Left forelimb (tissue), 1 donor: ENCODE measurements at places on chromosomes 2 and 18.

DNA sequence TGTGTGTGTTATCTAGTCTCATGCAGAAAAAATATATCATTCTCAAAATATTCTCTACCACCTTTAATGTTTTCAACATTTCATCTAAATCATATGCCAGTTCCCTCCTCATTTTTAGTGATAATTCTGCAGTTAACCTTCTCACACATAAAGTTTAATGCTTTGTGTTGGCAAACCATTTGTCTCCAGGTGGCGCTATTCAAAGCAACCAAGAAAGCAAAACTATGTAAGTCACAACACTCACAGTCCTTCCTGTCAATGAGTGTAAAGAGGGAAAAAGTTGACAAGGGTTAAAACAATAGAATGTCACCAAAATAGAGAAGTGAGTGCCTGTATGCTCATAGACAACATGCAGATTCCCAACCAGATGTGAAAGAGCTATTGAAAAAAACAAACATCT is 961.6 kb upstream of the LRRTM1 start:
- no peak for DNase-seq

- no peak for DNase-seq
Measured at GRCh38 chr2:54240515-54241469, 15.2 kb downstream of the TSPYL6 start.

DNA sequence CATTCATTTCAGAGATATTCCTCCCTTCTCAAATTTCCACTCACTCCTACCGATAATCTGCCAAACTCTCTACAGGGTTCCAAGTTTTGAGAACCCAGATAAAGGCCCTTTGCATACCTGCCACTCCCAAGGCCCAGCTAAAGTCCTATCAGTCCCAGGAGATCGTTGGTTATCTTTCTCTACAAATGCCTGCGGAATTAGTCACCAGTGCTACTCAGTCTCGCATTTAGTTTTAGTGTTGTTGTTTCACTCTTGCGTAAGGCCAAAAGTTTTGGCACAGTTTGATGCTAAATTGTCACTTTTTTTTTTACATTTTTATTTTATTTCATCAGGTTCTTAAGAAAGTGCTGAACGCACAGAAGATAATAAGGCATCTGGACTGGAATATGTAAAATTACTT is 29.2 kb upstream of the SETBP1 start:
- DNase-seq: no peak

- DNase-seq: no peak
Measured at GRCh38 chr18:51941999-51942398, 398.0 kb upstream of the DCC start.

- DNase-seq: no peak
Measured at GRCh38 chr2:107737756-107738155, 88.9 kb upstream of the RGPD4 start.

DNA sequence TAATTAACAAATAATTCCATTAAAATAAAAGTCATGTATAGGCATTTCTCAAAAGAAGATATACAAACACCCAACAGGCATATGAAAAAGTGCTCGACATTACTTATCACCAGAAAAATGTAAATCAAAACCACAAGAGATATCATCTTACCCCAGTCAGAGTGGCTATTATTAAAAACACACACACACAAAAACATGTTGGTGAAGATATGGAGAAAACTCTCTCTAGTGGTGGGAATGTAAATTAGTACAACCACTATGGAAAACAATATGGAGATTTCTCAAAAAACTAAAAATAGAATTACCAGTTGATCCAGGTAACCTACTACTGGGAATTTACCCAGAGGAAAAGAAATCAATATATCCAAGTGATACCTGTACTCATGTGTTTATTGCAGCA is 966.3 kb upstream of the POU3F3 start:
- DNase-seq: no peak

DNA sequence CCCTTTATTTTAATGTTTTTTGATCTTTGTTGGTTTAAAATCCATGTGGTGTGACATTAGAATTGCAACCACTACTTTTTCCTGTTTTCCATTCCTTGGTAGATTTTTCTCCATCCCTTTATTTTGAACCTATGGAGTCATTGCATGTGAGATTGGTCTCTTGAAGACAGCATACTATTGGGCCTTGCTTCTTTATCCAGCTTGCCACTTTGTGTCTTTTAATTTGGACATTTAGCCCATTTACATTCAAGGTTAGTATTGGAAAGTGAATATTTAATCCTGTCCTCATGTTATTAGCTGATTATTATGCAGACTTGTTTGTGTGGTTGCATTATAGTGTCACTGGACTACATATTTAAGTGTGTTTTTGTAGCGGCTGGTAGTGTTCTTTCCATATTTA is 782.9 kb downstream of the SLC4A3 start:
- no peak for DNase-seq

GRCh38 chr2:73341039-73341438 is 44.6 kb upstream of the ALMS1 start:
- no peak for DNase-seq

DNA sequence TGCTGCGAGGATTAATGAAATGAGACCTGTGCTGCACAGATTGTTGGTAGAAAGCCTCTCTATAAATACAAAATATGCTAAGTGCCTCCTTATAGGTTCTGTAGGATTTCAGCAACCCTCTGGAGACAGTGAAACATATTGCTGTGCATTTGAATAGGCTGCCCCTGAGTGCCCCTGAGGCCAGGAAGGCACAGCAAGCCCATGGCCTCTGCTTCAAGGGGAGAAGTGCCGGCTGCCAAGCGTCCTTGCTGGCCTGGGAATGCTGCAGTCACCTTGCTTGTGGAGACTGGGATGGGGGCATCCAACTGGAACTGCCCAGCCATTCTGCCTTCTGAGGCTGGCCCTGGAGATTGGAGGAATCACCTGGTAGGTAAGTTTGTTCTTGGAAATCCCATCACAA is 397.2 kb upstream of the SMIM21 start:
- no peak for DNase-seq

DNA sequence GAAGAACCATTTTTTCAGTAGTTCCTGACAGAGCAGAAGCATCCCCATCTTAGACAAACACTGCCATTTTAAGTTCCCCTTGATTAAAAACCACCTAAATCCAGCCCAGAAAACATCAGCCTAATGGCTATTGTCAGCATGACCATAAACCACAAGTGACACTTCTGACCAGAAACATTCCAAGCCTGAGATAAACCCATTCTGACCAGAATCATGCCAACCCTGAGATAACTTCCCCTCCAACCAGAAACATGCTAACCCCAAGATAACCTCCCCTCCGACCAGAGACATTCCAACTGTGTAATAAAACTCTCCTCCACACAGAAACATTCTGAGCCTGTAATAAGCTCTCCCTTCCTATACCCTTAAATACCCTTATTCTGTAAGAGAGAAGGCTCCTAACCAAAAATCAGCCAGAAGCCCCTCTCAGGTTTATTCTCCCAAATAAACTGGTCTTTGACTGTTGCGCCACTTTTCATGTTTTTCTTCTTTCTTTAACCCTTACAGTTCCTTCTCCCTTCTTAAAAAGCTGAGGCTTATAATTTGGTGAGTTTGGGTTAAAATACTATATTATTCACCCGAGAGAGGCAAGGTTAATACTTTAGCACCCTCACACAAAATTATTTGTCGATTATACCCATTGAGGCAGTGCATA is 149.7 kb downstream of the HNMT start:
- no peak for DNase-seq

- DNase-seq: no peak
Measured at GRCh38 chr2:18311420-18312195, 248.8 kb downstream of the RDH14 start.

GRCh38 chr2:69177063-69177771 is 164.2 kb downstream of the ANTXR1 start:
- DNase-seq: no peak

DNA sequence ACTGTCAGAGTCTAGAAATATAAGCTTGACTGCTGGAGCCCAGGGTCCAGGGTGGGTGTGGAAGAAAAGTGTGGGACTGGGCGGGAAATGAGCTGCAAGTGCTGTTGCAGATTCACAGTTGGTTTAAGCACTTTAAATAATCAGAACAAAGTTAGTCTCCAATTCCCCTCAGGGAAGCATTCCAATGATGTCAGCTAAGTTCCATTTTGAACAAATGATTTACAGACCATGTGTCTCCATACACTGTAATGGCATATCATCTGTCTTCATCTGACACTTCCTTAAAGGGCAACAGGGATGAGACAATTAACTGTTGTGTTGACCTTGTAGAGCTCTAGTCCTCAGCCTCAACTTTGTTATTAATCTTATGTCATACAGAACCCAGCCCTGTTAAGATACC is 31.5 kb upstream of the REG3A start:
- DNase-seq: no peak

DNA sequence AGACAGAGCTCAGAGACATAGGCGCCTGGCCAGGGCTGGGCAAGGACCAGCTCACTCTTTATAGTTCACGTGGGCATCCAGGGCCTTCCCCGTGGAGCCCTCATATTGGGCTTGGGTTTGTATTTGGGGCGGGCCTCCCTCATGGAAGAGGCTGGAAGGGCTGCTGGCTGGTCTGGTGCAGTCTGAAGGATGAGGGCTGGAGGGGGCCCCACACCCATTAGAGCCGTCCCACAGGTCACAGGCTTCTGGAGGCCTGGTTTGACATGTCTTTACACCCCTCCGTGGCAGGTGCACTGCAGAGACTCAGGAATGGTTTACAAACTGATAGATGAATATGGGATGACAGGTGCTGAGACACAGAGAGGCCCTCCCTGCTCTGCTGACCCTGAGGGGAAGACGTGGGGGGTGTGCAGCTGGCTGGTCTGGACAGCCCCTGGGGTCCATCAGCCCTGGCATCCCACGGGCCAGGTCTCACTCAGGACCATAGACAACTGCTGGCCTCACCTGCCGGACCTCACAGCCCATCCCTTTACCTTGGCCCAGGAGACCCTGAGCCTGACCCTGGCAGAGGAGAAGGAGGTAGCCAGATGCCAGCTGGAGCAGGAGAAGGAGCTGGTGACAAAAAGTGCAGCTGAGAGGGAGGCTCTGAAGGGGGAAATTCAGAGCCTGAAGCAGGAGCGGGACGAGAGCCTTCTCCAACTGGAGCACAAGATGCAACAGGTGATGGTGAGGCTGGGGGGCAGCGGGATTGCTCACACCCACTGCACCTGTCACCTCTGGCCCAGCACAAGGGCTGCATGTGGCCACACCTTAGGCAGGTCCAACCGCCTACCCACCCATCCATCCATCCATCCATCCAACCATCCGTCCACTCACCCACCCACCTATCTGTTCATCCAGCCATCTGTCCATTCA is 43.9 kb downstream of the CROCC2 start:
- peak; percentile 36 for DNase-seq

DNA sequence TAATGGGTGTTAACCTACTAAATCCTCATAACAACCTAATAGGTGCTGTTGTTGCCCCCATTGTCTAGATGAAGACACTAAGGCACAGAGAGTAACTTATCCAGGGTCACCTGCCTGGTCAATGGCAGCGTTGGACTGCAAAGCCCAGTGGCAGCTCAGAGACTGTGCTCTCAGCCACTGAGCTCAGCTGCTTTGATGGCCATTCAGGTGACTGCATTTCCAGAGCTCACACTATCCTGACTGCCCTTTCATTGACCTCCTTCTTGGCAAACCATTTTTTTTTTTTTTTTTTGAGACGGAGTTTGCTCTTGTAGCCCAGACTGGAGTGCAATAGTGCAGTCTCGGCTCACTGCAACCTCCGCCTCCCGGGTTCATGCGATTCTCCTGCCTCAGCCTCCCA is 115.2 kb downstream of the MAPK4 start:
- no peak for DNase-seq

- DNase-seq: no peak
Measured at GRCh38 chr18:64645753-64646152, 496.9 kb upstream of the LINC00305 start.

GRCh38 chr2:95009412-95009811 is 16.1 kb upstream of the MAL start:
- no peak for DNase-seq

GRCh38 chr18:10018289-10018688 is 104.5 kb downstream of the VAPA start:
- no peak for DNase-seq

- no peak for DNase-seq
Measured at GRCh38 chr2:67070826-67071225, 326.3 kb upstream of the ETAA1 start.

DNA sequence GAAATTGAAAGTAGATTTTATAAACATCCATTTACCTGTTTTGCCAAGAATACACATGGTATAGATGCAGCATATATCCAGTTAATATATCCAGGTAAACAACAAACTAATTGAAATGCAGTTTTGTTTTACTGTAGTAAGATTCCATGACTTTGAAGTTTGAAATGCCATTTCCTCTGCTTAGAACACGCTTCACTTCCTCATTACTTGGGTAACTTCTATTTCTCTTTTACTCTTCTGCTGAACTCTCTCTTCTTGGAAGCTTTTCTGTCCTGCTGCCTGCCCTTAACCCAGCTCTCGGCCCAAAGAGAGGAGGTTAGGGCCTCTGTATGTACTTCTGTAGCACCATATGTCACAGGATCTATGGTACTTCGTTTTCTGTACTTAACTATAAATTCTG is 14.1 kb upstream of the IL1RL2 start:
- no peak for DNase-seq

DNA sequence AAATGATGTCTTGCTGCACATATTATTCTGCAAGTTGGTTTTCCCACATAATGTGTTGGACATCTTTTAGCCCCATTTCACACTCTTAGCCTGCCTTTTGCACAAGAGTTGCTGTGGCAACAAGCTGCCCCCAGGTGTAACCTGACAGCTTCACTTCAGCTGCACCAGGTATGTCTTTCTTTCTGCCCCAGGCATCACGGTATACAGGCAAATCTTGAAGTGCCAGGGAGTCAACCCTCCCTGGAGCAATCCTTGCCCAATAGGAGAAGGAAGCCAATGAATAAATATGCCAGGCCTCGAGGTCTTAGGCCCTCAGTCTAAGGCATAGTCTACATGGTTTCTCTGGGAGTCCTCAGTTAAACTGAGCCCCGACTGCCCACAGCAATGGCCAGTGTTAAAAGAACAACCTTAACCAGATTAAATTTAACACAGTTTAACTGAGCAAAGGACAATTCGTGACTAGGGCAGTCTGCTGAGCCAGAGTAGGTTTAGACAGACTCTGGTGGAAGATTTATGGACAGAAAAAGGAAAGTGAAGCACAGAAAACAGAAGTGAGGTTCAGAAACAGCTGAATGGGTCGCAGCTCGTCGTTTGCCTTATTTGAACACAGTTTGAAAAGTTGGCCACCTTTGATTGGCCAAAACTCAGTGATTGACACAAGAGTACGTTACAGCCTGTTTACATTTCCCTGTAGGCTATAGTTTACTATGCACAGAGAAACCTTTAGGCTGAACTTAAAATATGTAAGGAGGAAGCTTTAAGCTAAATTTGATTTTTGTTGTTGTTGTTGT is 32.0 kb upstream of the C1QL2 start:
- no peak for DNase-seq
